ENCODE measurements at places on chromosomes 3 and 15.

GRCh38 chr3:158701420-158702065, 29.1 kb upstream of the LXN start:
- DNase-seq: no peak

DNA sequence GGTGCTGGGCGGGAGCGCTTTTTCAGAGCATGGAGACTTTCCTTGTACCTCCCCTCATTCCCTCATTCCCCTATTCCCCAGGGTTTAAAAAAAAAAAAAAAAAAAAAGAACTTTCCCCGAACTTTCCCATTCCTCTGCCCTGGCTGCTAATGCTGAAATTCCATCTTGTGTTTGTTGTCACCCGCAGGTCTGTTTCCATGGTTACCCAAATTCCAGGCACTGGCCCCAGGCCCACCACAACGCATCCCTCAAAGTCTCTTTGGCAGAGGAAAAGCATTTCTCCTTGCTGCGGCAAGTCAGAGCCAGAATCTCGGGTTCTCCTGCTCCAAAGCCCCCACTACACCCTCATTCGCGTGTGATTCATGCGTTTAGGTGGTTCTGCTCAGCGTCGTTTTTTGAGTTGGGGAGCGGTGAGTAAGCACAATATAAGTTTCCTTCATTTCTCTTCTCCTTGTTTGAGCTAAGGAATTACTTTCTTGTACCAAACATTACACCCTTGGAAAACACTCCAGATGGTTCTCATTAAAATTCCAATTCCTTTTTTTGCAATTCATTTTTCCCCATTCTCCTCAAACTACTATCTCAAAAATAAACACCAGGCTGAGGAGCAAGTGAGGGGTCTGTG, 21.6 kb downstream of the ANAPC13 start:
- no peak for DNase-seq

- DNase-seq: no peak
These were observed 11.9 kb downstream of the RAP2B start for GRCh38 chr3:153173758-153174516.

GRCh38 chr15:61049934-61050333, 179.2 kb downstream of the RORA start:
- no peak for DNase-seq

DNA sequence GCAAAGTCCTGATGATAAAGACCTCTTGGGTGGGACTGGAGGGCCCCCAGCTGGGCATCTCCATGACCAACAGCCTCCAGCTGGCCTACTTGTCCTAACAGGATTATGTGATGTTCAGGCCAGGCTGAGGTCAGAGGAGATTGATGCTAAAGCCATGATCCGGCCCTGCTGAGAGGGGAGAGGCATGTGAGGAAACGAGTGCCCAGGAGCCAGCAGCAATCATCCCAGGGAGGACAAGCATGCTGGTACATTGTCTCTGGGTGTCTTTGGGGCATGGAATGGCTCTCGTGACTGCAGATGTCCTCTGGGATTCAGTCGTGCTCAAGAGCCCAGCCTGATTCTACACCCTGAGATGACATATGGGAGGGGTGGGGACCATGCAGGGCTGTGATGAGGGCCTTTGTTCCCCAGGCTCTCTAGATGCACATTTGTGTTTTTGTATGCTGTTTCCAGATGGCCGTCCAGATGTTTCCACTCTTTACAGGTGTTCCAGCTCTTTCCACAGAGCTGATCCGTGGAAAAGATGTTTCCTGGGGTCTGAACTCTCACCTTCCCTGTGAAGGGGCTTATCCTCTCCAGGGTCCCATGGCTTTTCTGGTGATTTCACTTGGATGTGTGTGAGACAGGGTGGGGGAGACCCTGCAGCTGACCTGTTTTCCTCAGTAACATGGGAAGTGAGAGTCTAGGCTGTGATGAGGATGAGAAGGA, 20.2 kb downstream of the SLC24A1 start:
- no peak for DNase-seq

DNA sequence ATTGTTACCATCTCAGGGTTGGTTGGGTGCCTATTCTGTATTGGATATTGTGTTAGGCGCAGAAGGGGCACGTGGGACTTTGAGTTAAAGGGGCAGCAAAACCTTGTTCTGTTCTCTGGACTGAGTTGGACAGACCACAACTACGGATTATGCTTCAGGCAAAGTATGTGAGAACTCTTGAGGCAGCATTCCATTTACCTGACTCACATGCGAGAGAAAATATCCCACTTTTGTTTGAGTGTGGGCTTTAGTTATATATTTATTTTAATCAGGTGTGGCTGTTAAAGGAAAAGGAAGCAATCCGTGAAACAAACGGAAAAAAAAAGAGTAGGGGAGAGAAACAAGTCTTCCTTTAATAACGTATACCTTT, 627 bp upstream of the PLS1 start:
- no peak for DNase-seq
